ENCODE measurements at places on chromosomes 13 and 19.

DNA sequence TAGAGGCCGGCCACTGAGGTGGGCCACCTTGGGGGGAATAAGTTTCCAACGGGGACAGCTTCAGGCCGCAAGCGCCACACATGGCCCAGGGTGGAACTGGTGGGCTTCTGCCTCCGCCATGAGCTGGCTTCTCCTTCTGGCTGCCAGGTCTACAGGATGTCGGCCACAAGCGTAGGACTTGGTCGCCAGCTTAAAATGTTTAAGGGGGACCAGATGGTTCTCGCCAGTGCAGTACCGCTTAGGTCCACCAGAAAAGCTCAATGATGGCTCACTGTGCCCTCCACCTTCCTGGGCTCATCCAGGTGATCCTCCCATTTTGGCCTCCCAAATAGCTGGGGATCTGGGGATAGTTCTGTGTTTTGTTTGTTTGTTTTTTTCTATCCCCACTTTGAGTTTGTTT, 38.7 kb upstream of the ZNF254 start:
- no peak for DNase-seq

- no peak for DNase-seq
Measured at GRCh38 chr19:1357531-1358109, 26.1 kb upstream of the NDUFS7 start.

DNA sequence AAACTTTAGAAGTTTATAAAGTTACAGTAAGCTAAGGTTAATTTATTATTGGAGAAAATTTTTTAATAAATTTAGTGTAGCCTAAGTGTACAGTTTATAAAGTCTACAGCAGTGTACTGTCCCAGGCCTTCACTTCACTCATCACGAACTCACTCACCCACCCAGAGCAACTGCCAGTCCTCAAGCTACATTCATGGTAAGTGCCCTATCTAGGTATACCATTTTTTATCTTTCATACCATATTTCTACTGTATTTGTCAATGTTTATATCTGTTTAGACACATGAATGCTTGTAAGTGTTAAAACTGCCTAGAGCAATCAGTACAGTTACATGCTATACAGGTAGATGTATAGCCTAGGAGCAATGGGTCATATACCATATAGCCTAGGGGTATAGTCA, 12.5 kb downstream of the INTS6 start:
- no peak for DNase-seq

DNA sequence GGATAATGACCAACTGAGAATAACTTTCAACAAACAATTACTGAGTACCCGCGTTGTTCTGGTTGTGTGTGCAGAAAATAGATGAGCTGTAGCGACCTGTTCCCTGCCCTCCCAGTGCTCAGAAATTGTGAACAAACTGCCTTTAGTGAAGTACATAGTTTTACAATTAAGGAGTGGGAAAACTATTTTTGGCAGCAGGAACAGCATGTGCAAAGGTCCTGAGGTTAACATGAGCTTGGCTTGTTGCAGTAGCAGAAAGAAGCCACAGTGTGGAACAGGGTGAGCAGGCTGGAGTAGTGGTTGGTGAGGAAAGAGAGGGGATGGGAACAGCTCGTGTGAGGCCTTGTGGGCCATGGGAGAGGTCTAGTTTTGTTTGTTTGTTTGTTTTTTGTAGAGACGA, 16.0 kb downstream of the RYR1 start:
- no peak for DNase-seq

DNA sequence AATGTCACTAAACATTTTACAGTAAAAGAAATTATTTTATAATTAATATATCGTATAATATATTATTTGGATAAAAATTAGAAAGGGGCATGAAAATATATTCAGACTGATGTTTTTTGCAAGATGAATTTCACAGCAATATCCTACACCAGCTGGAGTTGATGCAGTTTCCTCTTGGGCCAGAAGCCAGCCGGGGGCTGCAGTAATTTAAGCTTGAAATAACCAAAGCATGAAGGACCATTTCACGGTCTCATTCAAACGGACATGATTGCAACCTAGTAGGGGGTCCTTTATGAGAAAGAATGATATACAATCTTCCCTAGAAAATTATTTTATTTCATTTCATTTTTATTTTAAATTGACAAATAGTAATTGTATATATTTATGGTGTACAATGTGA, 797.2 kb upstream of the PCDH9 start:
- no peak for DNase-seq

DNA sequence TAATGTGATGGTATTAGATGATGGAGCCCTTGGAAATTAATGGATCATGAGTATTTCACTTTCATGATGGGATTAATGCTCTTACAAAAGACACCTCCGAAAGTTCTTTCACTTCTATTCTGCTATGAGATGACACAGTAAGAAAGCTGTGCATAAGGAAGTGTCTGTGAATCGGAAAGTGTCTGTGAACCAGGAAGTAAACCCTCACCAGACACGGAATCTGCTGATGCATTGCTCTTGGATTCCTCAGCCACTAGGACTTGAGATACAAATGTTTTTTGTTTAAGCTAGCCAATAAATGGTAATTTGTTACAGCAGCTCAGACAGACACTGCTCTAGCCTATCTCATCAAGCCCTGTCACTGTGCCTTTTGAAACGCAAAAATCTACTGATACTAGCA, 440.4 kb upstream of the PRR20A start:
- DNase-seq, result no peak

- no peak for DNase-seq
Measured at GRCh38 chr13:51550151-51550550, 34.1 kb upstream of the WDFY2 start.

DNA sequence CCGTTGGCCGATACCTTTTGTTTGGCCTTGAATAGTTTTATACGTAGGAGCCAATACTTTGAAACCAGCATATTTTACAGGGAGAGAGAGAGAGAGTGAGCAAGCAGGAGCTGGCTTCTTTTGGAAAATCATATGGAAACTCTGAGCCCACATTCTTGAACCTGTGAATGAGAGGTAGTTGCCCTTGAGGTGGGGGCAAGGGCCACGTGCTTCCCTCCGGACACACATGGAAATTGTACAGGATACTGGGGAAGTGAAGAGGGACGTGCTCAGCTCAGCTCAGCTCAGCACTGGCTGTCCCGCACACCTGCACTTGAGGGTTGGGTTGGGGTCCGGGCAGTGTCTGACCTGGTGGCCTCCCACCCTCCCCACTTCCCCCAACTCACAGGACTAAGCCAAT, 68.3 kb downstream of the SPRYD7 start:
- no peak for DNase-seq

GRCh38 chr19:18122424-18122823, 24.8 kb downstream of the MAST3 start:
- DNase-seq, result no peak

DNA sequence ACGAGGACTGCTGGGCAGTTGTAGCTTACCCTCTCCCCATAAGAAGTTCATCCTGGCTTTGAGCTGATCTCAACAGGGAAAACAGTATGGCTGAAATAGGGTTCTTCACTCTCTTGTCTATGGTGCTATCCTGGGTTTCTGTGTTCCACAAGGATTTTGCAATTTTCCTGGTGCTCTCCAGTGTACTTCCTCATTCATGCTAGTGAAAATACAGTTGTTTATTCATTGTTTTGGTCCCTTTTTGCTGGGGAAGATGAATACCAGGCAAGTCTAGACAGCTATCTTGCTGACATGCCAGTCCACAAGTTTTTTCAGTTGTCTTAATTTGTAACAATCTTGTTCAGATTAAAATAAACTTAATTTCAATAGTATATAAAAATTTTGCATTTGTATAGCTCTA, 306.5 kb downstream of the DLEU7 start:
- DNase-seq, result no peak

DNA sequence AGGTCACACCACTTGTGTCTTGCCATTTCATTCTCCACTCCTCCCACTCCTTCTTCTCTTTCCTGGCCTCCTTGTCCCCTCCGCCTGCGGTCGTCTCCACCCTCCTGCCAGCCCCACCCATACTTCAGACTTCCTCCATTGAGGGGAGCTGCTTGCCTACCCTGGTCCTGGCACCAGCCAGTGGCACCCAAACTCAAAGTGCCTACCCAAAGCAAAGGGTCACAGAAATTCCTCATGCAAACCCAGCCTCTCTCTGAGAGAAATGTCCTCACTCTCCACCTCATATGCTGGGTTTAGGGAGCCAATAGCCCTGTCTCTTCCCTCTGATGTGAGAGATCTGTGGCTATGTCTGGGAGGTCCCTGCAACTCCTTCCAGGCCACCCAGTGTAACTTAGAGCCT, 109.6 kb downstream of the TEX26 start:
- no peak for DNase-seq

DNA sequence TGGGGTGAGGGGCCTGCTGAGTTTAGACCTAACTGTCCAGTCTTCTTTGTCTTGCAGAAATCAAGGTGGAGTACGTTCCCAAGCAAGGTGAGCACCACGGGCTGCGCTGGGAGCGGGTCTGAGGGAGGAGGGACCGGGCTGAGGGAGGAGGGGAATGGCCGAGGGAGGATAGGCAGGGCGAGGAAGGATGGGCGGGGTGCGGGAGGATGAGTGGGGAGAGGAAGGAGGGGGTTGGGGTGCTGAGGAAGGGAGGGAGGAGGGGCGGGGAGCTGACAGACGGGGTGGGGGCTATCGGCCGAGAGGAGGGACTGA, 18.5 kb downstream of the MYBPC2 start:
- no peak for DNase-seq

GRCh38 chr13:112532837-112533745, 54.9 kb downstream of the TUBGCP3 start:
- DNase-seq, result no peak

DNA sequence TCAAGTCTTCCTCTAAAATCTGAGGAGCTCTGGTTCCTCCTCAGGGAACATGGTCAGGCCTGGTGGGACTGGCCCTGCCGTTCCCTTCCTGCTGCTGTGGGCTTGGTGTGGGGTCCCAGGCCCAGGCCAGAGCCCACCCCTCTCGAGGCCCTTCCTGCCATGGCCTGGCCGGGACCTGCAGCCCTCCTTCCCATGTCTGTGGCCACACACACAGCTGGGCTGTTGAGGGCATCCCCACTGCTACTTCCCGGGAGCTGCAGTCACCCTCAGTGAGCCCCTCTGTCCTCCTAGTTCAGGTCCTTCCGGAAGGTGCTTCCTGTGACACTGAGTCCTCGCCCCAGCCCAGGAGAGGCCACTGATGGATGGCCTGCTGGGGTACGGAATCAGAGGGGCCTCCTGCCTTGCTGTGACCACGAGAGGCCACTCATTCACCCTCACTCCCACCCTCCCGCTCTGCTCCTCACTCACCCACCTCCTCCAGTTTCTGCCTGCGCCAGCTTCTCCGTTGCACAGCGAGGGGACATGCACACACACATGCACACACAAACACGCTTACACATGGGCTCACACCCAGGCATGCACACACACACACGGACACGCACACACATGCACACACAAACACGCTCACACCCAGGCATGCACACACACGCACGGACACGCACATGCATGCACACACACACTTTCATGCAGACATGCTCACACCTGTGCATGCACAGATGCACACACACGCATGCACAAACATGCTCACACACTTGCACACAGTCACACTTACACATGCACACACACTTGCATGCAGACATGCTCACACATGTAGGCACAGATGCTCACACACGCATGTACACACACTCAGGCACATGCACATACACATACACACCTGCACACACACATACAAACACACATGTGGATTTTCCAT, 7.3 kb upstream of the MCF2L start:
- no peak for DNase-seq

GRCh38 chr19:54383330-54383729, 18.6 kb upstream of the LAIR1 start:
- no peak for DNase-seq

DNA sequence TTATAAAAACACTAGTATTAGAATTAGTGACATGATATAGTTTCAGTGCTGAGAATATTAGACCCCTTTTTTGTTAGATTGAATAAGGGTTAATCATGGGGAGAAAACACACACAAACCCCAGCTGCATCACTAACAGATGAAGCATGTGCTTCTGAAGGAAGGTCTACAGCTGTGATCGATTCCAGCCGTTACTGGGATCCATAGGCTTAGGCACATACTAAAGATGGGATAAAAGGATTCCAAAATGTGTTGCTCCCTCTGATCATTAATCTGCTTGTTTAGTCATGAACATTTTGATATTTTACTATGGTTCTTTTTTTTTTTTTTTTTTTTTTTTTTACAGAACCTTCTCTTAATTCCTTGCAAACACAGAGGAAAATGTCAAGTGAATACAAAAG, 1591.3 kb downstream of the EFNB2 start:
- no peak for DNase-seq

- DNase-seq, result no peak
Measured at GRCh38 chr13:69077267-69077666, 1030.4 kb upstream of the ATXN8OS start.

- DNase-seq, result no peak
Measured at GRCh38 chr13:41541142-41541938, 84.0 kb downstream of the RGCC start.

DNA sequence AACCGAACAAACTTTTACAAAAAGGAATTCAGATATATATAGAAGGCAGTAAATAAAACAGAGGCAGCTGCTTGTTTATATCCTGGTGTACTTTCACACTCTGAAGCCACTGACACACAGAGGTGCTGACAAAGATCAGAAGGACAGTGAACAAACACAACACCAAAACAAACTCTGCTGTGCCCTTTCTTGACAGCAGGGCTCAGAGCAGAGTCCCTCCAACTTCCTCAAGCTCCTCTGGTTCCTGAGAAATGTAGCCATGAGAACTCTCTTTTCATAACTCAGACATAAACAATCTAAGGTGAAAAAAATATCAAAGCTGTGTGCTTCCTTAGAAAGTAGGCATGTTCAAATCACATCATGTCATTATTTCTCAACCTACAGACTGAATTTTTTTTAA, 1052.8 kb upstream of the SPRY2 start:
- DNase-seq, result no peak

GRCh38 chr13:104571161-104571892, 1505.1 kb upstream of the SLC10A2 start:
- DNase-seq, result peak; percentile 7

GRCh38 chr13:51534041-51534817, 50.0 kb upstream of the WDFY2 start:
- peak; percentile 53 for DNase-seq

DNA sequence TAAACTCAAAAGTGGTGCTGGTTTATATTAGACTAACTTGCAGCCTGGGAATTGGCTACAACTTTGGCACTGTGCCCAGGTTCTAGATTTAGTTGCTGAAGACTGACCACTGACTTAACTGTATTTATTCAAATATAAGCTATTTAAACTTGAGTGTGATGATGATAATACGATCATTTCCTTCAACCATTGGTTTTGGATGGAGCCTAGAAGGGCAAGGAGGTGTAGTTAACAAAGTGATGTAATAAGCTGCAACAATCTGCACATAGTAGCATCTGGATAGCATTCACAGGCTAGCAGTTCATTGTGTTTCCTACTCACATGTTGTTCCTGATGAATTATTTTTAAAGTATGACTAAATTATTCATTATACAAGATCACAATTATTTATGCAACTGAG, 55.2 kb upstream of the DACH1 start:
- DNase-seq, result no peak

All from CD4-positive, alpha-beta T cell treated with Interleukin-17A for 4 hours (primary cell).